Effector CD8-positive, alpha-beta T cell (primary cell): ENCODE measurements at places on chromosomes 2 and 18.

- no peak for DNase-seq
Observed at GRCh38 chr2:66439812-66440542, 5.1 kb downstream of the MEIS1 start.

- DNase-seq, result no peak
Observed at GRCh38 chr2:126359494-126359893, 296.5 kb upstream of the GYPC start.

DNA sequence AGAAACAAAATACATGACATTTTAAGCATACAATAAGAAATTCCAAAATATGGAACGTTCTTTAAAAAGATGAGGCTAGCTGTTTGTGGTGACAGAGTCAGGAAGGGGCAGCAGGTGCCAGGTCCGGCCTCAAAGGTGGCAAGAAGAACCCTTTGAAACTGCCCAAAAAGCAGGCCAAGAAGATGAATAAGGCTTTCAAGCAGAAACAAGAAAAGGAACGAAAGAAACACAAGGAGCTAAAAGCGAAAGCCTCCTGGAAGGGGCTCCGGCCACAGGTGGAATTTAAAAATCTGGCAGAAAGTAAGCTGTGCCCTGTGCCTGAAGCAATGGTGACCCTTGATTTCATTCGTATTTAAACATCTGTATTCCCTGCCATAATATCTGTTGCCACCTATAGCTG, 5.5 kb downstream of the WDR33 start:
- no peak for DNase-seq

DNA sequence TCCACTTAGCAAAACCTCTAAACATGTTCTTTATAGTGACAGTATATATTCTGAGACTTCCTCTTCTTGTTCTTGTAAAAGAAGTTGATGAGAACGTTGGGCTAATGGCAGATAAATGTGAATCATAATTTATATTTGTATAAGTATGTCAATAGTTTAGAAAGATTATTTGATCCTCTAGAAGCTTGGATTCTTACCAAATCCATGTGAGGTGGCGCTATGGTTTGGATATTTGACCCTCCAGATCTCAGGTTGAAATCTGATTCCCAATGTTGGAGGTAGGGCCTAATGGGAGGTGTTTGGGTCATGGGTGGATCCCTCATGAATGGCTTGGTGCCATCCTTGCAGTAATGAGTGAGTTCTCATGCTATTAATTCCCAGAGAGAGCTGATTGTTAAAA, 29.8 kb upstream of the SCN1A start:
- DNase-seq, result no peak

- no peak for DNase-seq
Observed at GRCh38 chr2:191747170-191747530, 69.2 kb downstream of the NABP1 start.

DNA sequence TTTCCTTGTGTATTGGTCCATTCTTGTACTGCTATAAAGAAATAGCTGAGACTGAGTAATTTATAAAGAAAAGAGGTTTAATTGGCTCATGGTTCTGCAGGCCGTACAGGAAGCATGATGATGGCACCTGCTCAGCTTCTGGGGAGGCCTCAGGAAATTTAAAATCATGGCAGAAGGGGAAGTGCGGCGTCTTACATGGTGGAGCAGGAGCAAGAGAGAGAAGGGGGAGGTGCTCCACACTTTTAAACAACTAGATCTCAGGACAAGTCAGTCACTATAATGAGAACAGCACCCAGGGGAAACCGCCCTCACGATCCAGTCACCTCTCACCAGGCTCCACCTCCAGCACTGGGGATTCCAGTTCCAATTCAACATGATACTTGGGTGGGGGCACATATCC, 54.3 kb downstream of the MSH2 start:
- no peak for DNase-seq

DNA sequence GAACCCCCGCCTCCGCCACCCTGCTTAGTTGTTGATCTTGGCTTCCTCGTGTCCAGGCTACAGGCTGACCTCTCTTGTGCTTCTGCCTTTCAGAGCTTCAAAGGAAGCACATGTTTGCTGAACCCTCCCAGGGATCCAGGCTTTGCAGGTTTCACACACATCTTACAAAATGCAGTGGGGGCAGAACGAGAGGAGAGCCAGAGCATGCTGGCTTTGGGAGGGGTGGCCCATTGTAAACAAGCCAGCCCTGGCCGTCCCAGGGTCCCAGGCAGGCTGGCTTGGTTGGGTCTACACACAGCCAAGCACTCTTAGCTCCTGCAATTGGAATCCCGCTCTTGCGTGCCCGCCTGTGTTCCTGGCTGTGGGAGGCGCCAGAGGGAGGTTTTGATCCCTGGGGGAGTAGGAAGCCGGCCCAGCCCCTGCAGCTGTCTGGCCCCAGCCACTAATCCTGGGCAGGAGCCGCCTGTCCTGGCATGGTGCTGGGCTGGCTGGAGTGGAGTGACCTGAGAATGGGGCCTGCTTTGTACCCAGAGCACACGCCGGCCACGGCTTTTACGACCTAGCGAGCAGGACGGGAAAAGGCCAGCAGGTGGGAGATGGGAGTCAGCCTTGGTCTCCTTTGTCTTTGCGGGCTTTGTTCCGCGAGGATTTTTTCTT, 53.9 kb downstream of the SH3BP4 start:
- DNase-seq, result no peak

GRCh38 chr2:46335391-46336282, 38.4 kb downstream of the EPAS1 start:
- no peak for DNase-seq

- no peak for DNase-seq
Observed at GRCh38 chr2:15385184-15385583, 175.9 kb downstream of the NBAS start.

DNA sequence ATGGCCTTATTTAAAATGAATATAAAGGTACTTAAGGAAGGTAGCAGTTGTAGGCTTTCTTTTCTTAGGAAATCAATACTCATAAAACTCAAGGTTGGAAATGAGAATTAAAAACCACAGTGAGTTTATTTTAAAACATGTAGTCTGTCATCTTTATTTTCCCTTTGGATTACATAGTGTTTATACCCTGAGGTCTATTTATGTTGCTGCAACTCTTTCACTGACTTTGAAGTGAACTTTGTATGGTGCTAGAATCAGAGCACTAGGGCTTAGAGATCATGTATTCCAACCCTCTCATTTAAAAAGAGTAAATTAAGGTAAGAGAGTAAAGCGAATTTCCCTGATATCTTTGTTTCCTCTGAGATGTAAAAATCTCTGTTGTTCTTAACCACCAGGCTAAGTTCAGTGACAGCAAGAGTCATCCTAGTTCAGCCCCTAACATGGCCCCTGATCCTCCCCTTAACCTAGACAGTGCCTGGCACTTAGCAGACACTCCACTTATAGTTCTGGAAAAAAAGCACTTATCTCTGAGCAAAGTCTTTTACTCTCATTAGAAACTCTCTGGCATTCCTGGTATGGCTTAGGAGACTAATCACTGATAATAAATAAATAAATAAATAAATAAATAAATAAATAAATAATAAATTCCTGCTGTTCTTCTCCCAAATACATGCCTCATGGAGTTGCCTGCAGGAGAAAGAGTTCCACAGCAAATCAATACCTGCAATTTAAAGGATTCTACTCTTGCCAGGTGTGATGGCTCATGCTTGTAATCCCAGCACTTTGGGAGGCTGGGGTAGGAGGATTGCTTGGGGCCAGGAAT, 33.0 kb upstream of the PPP1R1C start:
- no peak for DNase-seq

DNA sequence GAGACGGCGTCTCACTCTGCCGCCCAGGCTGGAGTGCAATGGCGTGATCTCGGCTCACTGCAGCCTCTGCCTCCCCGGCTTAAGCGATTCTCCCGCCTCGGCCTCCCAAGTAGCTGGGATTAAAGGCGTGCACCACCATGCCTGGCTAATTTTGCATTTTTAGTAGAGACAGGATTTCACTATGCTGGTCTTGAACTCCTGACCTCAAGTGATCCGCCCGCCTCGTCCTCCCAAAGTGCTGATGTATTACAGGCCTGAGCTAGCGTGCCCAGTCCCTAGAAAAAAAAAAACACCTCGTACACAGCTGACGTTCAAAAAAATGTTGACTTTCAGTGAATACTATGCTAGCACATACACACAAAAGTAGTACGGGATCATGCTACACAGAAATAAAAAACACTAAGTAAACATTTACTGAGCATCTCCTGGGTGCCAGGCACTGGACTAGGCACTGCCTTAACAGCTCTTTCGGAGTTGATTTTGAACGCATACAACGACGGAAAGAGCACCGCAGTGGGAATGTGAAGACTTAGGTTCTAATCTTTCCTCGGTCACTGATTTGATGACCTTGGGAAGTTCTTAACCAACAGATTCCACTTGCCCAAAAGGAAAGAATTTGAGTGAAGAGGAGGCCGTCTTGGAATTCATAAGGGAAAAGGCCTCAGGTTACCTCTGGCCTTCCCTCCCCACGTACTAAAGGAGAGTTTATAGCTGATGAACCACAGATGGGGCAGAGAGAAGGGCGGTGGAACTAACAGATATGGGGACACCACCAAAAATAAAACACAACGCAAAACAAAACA, 1.1 kb downstream of the DNAJC27 start:
- DNase-seq, result no peak

DNA sequence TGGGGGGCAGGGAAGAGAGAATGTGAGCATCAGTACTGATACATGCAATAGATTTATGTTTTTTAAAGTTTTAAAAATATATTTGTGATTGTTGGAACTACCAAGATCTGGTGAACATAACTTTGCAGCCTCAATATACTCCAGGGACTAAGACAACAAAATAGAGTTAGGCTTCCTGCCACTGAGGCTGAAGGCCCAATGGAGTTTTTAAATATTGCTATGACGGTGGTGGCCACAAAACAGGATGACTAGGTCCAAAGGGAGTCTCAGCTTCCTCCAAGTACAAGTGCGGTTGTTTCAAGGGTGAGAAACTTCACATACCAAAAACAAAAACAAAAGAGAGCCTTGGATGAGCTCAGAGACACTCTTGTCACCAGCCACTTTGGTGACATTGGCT, 72.9 kb downstream of the CCBE1 start:
- DNase-seq, result no peak

DNA sequence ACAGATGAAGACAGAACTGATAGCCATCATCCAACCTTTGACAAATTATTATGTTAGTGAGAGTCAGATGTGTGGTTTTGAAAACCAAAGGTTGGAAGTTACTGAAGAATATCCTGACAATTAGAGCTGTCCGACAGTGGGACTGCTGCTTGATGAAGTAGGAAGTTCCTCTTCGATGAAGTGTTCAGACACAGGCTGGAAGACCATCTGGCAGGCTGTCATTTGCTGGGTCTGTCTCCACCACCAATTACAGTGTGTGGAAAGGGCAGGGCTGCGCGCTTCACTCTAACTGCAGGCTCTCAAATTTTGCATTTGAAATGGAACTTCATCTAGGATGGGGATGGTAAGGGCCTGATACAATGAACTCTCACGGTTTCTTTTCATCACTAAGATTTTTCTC, 313.8 kb downstream of the PIK3C3 start:
- no peak for DNase-seq

DNA sequence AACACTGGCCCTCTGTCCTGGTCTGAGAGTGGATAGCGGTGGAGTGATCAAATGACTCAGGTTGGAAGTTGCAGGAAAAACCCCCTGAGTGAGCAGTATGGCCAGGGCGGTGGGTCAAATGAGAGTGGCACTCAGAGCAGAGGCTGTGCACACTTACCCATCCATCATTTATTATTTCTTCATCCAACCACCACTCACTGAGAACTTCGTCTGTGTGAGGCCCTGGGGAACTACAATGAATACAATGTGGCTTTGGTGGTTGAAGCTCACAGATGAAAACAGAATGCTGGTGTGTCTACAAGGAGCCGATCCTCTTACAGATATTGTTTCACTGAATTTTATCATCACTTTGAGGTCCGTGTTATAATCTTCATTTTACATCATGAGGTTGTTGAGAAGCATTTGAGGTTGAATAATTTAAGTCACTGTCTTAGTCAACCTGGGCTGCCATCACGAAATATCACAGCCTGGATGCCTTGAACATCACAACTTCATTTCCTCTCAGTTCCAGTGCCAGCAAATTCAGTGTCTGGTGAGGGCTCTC, 73.4 kb upstream of the ID2 start:
- no peak for DNase-seq

DNA sequence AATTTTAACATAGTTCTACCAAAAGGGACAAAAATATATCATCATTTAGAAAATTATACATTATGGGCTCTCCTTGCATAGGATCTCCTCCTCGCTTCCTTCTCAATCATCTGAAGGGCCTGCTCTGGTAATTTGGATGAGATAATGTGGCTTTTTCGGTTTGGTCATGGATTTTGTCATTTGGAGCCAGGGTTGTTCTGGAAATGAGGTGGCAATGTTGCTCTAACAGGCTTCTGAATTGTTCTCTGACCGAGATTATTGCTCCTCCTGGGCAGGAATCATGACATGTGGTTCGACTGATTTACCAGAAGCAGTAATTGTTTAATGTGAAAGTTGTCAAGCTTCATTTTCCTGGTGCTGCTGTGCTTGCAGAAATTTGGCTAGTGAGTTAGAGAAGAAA, 194.7 kb upstream of the ERBB4 start:
- DNase-seq, result no peak

GRCh38 chr18:48035556-48035860, 105.0 kb upstream of the SMAD2 start:
- DNase-seq, result no peak
